ENCODE measurements at places on chromosomes 12 and 14. TPM values are rescaled to one million over a fixed set of nuclear protein-coding genes. Genes with fewer than 3 reads are reported as not detected.

- DNase-seq = no peak
Observed at GRCh38 chr14:88188745-88189416, 134.2 kb downstream of the KCNK10 start.

DNA sequence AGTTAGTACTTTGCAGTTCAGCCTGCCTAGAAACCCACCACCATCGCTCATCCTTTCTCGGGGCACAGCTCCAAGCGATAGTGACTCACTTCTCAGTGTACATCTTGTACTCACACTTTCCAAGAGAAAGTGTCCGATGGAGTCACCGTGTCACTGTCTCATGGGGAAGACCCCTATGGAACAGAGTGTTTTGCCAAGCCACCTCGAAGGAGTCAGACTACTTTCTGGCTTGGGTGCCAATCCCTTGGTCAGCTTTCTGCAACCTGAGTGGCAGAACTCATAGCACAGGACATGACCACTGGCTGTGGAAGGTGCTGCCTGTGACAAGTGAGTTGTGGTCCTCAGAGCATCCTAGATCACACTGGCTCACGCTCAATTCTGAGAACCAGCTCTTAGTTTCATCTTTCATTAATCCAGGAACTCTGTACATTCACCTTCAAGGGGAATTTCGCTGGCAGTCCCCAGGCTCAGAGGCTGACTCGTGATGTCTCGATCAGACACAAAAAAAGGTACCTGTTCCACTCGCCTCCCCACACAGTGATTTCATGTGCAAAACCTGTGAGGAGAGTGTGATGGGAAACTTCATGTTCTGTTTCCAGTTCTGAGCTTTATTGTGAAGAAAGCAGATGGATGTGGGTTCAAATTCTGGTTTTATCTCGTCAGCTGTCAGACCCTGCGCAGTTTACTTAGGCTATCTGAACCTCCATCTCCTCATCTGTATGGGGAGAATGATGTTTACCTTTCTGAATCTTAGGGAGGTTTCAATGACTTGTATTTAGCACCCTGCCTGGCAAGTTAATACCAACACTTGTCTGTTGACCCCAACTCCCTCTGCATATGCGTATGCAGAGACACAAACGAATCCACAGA, 127.3 kb upstream of the CCND2 start:
- no peak for DNase-seq

- no peak for DNase-seq
Observed at GRCh38 chr12:124085419-124086296, 112.6 kb downstream of the ZNF664 start.

GRCh38 chr12:47023953-47024352, 55.5 kb upstream of the PCED1B start:
- no peak for DNase-seq

DNA sequence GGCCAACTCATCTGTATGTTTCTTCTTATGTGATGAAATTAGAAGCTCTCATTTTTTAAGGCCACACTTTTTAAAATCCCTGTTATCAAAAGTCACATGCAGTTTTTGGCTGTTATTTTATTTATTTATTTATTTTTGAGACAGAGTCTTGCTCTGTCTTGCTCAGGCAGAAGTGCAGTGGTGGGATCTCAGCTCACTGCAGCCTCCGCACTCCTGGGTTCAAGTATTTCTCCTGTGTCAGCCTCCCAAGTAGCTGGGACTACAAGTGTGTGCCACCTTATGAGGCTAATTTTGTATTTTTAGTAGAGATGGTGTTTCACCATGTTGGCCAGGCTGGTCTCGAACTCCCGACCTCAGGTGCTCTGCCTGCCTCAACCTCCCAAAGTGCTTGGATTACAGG, 1434.5 kb downstream of the LRFN5 start:
- DNase-seq = peak; percentile 62

GRCh38 chr12:108167974-108168373, 38.9 kb downstream of the WSCD2 start:
- no peak for DNase-seq

- no peak for DNase-seq
Observed at GRCh38 chr14:72443256-72443655, 450.6 kb downstream of the DPF3 start.

DNA sequence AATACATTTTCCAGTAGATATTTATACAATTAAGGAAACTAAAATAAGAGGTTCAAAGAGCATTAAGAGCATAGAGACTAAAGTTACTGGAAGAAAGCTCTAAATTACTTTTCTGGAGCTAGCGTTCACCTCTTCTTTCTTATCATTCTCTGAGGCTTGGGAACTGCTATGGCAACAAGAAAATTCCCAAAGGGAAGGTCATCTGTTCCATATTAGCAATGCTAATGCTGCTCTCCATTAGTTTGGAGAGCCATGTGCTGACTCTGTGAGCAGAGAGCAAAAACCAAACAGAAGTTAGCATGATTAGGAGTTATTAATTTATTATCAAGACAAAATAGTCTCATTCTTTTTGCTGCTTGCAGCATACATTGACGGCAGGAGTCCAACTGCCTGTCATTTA, 143.1 kb upstream of the SLC16A7 start:
- DNase-seq = no peak

DNA sequence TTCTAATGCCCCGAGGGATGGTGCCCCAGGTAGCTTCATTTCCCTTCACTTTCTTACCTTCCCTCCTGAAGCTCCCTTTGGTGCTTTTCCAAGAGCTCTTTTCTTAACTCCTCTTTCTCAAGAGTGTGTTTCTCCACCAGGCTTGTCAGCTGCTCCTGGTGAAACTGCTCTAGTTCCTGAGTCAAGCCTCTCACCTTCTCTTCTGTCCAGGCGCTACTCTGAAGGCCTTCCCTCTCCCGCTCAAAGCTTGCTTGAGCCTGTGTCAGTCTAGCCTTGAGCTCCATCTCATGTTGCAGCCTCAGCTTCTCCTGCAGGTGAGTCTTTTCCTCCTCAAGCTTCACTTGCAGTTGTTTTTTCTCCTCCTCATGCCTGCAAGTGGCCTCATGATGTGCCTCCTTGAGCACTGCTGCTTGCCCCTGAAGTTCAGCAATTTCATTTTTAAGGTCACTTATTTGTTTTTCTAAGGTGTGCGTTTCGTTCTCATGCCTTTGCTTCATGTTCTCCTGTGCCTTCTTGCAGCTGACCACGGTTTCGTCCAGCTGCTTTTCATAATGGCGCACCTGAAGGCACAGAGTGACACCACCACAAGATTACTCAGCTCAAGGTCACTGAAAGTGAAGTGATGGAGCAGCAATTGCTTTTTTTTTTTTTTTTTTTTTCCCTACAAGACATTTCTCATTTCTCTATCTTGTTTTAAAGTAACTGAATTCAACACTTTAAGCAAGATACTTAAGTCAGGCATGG, 71.0 kb downstream of the NIN start:
- DNase-seq = no peak

GRCh38 chr12:64098709-64099354, 123.3 kb downstream of the KICS2 start:
- no peak for DNase-seq

DNA sequence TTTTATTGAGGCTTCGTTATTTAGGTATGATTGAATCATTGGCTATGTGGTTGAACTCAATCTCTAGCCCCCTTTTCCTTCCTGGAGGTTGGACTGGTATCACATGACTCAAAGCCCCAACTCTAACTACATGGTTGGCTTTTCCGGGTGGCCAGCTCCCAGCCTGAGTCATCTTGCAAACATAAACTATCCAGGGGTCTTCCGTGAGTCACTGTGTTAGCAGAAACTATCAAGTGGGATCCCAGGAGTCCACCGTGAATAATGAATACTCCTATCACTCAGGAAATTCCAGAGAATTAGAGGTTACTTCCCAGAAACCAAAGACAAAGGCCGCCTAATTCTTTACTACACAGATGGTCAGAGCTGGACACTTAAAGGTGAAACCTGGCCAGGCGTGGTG, 19.7 kb upstream of the PLEKHD1 start:
- no peak for DNase-seq

- no peak for DNase-seq
Observed at GRCh38 chr14:70032447-70032846, 153.2 kb downstream of the SMOC1 start.

GRCh38 chr12:90970471-90970870, 15.5 kb upstream of the CCER1 start:
- DNase-seq = no peak

GRCh38 chr12:93856611-93857010, 179.4 kb downstream of the CRADD start:
- DNase-seq = no peak

- DNase-seq = peak; percentile 69
Observed at GRCh38 chr12:6934110-6934509, 6.4 kb downstream of the ATN1 start.

DNA sequence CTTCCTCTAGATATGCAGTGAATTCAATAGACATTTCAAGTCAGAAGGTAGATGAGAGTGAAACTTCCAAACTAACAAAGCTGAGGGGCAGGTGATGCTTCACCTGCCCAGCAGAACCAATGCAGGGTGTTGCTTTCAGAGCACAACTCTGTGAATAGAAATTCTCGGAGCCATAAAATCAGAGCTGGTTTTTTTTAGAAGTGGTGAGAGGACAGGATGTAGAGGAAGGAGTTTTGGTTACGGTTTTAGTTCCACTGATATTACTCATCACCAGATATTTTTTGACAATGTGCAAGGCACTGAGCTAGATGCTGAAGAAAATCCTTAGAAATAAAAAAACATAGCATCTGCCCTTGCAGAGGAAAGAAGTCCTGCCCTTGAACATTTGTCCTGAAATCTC, 62.2 kb downstream of the BMP4 start:
- no peak for DNase-seq

DNA sequence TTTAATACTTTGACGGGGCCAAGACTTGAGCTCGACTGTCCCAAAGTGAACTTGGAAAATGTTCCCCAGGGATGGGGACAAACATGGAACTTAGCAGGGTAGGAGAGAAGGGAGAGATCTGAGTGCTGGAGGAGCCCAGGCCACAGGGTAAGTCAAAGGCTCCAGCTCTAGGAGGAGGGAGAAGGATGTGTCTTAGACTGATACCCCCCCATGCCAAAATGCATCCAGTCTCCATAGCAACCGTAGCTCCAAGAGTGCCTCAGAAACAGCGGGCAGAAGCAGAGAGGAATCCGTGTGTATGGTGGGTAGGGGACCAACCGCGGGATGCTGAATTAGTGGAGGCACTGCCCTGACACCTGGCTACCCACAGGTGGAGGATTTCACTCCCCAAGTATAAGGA, 845 bp upstream of the AGAP2 start:
- DNase-seq = no peak

DNA sequence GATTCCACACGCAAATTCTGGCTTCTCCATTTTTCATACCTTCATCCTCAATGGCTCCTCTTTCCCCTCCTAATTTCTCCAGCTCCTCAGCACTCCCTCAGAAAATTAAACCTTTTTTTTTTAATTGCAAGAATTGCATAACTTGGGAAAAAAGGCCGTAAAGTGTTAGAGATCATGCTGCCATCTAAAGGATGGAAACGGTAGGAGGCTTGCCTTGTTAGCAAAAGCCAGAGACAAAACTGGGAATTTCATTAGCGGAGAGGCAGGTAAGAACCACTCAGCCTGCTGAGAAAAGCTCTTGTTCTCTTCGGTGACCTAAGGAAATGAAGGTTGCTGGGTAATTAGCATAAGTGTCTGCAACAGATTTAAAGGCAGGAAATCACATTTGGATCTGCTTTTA, 204.3 kb downstream of the AEBP2 start:
- no peak for DNase-seq

DNA sequence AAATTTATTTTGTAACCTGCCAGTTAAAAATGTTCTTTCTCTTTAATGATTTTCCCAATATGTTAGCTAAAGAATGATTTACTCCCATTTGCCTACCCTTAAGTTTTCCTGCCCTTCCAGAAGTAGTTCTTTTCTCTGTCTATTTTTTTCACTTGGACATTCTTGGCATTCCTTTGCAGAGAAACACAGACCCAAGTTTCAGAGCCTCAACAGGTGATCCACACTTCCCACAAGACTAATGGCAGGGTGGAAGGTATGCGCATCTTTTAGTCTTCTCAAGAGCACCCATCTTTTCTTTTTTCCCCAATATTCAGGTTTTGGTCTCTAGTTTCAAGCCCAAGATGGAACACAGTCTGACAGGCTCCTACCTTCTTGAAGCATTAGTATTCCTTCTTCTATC, 420.7 kb downstream of the ADAMTS20 start:
- no peak for DNase-seq

DNA sequence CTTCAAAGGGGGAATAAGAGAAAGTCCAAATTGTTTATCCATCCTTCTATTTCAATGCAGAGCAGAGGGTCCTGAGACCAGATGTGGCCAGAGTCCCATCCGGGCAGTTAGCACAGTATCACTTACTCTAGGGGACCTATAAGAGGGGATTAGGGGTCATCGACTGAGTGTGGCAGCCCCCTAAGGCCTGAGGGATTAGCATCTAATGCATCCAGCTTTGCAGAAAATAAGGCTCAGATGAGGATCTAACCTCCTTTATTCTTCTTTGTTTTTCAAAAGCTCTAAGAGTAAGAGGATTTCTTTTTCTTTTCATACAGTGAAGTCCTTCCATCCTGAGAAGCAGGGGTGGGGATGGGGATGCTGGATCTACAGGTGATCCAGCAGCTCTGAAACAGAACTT, 43.5 kb downstream of the NEUROD4 start:
- no peak for DNase-seq

DNA sequence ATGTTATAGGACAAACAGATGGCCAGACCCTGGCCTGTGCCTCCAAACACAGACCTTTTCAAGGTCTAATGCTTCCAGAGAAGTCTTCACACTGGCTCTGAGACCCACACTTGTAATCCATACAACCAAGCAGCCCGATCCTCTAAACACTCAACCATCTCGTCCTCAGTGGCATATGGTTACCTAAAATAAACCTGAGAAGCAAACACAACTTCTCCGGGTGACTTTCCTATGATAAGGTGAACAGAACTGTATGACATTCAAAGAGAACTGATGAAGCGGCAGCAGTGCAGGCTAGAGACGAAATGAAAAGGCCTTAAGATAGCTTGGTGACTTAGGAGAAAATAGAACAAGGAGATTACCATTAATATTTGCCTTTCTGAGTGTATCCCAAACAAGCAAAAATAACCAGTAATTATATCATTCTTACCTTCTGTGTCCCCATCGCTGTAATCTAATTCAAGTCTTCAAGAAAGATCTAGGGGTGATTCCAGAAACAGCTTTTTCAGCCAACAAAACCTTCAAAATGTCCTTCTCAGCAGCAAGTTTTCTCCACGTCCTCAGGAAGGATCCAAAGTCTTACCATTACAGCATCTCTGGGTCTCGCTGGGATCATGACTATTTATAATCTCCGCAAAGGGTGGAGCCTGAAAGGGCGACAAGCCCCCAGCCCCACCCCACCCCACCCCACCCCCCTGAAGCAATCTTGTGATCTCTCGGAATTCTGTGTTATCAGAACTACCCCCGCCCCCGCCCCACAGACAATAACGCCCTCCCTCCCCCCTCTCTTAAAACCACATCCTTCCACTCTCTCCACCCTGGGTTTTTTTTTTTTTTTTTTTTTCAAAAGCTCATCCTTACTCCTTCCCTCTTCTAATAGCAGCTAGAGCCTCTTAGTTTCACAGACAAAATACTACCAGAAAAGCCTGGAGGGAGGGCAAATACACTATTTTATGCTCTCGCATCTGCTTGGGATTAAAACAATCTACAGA, at the start of gene SLC2A3:
Gene SLC2A3, minus strand, starts transcription at position 598 of the 992 bp plus-strand sequence. Its CDS starts 153 bp downstream, at position 445.
- DNase-seq = no peak

CLEC2A gene
- total RNA-seq = not detected

TUNAR gene
- not detected for total RNA-seq

B4GALNT1 gene
- total RNA-seq = 7.3 TPM

EFCAB11 gene
- 3.5 TPM for total RNA-seq

RAD9B gene
- total RNA-seq = 1.1 TPM

LAG3 gene
- 0.24 TPM for total RNA-seq
